Kidney (tissue), 22 donors: ENCODE measurements at places on chromosomes 1 and 21.

DNA sequence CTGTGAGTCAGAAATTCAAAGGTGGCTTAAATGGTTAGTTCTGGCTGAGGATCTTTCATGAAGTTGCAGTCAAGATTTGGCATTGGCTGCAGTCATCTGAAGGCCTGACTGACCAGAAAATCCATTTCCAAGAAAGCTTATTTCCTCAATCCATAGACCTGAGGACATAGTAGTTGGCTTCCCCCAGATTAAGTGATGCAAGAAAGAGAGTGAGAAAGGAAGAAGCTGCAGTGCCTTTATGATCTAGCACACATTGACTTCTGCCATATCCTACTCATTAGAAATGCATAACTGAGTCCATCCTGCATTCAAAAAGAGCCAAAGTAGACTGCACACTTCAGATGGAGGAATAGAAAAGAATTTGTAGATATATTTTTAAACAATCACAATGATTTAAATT, 222.6 kb downstream of the COL24A1 start:
- DNase-seq: no peak

DNA sequence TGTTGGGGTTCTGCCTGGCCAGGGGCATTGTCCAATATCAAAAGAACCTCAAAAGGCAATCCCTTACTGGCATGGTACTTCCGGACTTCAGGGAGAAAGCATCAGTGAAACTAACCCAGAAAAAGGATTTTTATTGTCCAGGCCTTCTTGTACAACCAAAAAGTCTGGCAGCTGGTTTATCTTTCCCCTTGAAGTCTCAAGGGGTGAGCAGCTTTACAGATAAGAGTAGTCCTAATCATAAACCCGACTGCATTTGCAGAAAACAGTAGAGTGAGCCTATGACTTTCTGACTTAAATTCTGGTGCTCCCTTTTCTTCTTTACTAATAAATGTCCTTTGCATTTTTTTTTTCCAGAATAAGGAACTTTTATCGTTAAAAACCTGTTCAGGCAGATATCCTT, 104.0 kb upstream of the CHRM3 start:
- no peak for DNase-seq

DNA sequence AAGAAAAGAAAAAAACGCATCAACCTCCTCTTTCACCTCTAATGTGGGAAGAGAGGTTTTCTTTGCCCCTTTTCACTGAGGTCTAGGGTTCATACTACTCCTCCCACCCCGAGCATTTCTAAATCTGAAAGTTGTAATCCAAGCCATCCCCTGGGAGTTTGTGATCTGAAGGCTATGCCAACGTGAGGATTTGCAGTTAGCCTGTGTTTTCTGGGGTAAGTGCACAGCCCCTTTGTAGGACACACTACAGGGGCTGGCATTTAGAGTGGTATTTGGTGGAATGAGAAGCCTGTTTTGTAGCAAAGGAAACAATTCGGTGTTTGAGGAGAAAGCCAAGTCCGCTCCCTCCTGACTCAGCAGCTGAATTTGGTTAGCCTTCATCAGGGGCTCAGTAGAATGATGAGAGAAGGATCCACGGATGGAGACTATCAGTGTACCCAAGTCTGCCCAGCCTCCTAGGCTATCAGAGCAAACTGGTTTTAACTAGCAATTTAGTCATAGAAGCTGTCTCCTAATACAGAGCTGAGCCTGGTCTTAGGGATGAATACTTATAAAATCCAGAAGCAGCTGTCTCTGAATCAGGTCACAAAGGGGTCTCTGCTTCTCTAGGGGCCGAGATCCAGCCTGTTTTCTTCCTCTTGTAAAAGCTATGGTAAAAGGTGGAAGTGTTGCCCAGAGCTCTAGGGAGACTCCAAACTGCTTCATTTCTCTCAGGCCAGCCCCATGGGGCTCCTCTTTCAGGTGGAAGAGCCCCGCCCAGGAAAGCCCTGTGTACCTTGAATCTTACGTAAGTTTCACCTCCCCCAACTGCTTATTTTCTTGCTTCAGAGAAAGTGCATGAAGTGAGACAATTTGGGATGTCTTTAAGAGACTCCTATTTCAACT, 2.1 kb downstream of the PCP4L1 start:
- DNase-seq: no peak

GRCh38 chr1:33244809-33245186, 11.5 kb upstream of the ZNF362 start:
- no peak for DNase-seq

GRCh38 chr1:158996998-158997397, 12.7 kb upstream of the IFI16 start:
- no peak for DNase-seq

GRCh38 chr1:85708829-85709227, 595 bp upstream of the ZNHIT6 start:
- no peak for DNase-seq

GRCh38 chr1:31371121-31371959, 1.5 kb downstream of the FABP3 start:
- DNase-seq: no peak

DNA sequence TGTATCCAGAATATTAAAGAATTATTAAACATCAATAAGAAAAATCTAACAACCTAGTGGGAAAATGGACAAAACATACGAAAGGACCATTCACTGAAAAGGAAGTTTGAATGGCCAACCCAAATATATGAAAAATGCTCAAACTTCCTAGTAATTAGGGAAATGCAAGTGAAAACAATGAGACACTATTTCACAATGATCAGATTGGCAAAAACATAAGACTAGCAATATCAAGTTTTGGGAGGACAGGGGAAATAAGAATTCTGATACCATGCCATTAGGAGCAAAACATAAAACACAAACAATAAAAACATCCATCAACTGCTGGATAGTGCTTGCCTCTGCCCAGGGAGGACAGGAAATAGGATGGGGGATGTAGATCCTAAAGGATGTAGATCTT, 14.3 kb downstream of the XCL2 start:
- DNase-seq: peak; percentile 43

DNA sequence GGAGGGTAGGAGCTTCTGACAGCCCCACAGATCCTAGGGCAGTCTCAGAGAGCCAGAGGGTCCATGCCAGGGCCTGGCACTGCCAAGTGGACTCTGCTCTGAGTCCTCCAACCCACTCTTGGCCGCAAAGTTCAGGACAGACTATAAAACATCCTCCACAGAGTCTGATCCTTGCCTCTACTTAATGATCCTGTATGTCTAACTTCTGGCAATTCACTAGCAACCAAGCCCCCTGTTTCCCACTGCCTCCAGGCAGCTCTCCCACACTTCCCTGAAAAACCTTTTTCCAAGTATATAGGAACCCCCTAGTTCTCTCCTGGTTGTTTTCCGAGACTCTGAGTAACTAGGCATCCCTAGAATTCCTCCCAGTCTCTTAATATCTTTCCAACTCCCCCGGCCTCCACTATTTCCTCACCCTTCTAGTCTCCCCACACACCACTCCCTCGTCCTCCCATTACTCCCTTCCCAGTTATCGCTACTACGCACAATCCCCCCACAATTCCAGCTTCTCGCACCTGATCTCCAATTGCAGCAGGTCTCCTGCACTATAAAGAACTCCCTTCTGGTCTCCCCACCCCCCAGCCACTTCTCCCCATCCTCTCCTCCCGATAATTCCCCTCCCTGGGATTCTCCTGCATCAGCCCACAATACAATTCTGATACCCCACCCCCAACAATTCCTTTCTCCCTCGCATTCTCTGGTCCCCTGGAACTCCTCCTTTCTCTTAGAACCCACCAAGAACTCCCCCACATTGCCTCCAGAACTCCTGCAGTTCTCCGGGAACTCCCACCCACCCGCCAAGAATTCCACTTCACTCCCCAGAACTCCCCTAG, 574 bp downstream of the IGSF9 start:
- DNase-seq: peak; percentile 25

DNA sequence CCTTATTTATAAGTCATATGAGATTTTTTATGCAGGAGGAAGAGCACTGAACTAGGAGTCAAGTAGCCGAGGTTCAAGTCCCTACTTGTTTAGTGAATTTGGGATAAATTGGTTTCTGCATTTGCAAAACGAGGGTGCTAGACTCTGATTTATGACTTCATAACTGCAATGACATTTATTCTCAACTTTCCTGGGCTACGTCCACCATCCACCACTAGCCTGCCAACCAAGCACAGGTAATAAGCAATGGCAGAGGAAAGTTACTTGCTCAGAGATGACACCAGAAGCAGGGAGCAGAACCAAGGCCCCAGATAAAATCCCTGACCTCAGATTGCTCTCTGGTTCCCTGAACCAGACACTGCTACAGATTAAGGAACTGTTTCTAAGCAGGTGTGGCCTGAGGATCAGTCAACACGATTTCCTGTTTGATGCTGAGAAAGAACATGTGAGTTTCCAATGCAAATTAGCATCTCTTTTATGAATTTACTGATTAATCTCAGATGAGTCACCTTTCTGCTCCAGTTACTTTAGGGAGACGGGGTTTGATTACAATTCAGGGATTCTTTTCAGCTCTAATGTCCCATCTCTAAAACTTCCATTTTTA, 52.7 kb downstream of the PLPP3 start:
- no peak for DNase-seq

GRCh38 chr1:77533660-77534305, 148.7 kb downstream of the ZZZ3 start:
- peak; percentile 72 for DNase-seq

- DNase-seq: no peak
Measured at GRCh38 chr1:173405834-173406233, 71.3 kb upstream of the PRDX6 start.

GRCh38 chr21:21715266-21715969, 717.2 kb downstream of the NCAM2 start:
- DNase-seq: no peak

DNA sequence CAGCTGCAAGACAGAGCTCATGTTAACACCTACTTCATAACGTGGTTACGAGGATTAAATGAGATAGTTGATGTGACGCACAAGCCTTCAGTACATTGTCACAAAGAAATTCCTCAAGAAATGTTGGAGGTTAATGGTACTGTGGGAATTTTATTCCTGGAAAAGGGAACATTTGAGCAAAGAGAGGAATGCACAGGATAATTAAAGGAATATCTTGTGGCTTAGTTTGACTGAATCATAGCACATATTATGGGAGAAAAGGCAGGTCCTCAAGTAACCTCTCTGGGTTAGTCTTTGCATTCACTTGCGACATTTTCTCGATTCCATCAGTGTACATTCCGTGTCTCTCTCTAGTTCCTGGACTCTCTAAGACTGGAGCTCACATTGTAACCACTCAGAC, 300.2 kb upstream of the DUSP10 start:
- DNase-seq: no peak

DNA sequence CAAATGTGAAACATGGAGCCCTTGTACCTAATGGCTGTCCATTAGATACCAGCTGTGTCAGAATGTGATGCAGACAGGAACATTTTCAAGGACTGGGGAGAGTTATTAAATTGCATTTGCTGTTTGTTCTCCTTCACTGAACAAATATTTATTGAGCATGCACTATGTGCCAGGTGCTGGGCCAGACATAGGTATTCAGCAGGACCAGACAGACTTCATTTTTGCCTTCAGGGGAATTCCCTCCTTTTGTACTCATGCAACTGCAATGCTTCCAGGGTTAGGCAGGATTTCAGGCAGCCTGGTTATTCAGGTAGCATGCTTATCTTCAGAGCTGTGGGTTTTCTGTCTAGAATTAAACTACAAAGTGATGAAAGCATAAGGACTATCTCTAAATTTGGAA, 64.2 kb upstream of the SMYD2 start:
- DNase-seq: no peak

GRCh38 chr1:200483491-200484143, 73.8 kb upstream of the ZNF281 start:
- DNase-seq: no peak

- DNase-seq: no peak
Measured at GRCh38 chr1:20555025-20555757, 2.8 kb downstream of the FAM43B start.

- peak; percentile 93 for DNase-seq
Measured at GRCh38 chr1:58785442-58786058, 1.7 kb upstream of the JUN start.

DNA sequence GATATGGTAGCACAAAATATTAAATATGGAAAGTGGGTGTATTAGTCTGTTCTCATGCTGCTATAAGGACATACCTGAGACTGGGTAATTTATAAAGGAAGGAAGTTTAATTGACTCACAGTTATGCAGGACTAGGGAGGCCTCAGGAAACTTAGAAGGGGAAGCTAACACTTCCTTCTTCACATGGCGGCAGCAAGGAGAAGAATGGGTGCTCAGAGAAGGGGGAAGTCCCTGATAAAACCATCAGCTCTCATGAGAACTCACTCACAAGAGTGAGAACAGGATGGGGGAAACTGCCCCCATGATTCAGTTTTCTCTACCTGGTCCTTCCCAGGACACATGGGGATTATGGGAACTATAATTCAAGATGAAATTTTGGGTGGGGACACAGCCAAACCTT, 15.8 kb upstream of the BACE2 start:
- DNase-seq: peak; percentile 0

DNA sequence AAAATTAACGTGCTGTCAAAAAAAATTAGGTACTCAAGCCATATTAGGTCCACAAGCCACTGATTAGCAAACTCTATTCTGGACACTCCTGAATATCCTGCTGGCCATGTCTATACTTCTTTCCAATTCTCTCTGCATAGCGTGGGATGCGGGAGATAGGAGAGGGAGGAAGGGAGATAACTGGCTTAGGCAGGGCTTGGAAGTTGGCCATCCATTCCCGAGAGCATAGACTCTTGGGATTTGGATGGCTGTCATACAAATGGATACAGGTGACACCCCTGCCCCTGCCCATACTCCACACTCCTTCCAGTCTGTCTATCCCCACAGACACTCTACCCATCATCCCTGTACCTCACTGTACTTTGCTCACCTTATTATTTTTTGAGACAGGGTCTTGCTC, 2.3 kb upstream of the PRELP start:
- DNase-seq: no peak

- DNase-seq: peak; percentile 82
Measured at GRCh38 chr1:37691497-37692077, 729 bp upstream of the CDCA8 start.

DNA sequence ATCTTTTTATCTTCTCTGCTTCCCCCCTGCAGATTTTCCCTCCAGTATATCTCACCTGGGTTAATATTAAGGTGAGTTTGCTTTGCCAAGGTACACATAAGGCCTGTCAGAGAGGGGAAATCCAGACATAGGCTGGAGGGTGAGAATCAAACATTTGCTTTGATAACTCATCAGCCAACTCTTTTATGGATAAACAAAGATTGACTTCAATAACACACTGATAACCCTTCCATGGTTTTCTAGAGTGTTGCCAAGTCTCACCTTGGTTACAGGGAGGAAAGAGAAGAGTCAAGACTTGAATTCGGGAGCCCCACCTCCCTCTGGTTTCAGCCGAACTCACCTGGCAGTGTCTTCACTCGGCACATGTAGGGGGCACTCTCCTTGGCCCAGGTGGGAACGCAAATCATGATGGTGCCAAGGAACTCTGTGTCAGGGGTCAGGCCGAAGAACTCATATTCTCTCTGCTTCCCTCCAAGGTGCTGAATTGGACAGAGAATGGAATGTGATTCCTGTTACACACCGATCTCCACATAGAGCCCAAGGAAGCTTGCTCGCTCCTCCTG, 15.1 kb downstream of the IL22RA1 start:
- no peak for DNase-seq

DNA sequence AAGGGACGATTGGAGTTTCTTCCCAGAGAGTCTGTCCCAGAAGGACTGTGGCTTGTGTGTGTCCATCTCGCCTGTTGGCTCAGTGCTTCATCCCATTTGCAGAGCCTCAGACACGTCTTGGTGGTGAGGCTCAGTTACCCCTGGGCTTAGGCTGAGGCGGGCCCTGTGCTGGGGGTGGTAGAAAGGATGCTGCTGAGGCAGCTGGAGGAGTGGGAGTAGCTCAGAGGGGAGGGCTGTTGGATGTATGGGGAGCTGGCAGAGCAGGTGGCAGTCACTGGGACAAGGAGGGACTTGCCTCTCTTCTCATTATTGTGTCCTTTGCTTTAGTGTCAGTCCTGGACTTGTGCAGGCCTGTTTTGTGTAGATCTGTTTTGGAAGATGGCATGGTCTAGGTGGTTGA, 7.3 kb upstream of the MIIP start:
- no peak for DNase-seq
